ENCODE measurements at places on chromosomes 5 and 9.

GRCh38 chr9:124758061-124758460, 13.1 kb downstream of the NR6A1 start:
- peak; percentile 46 for DNase-seq
- peaks cover 14% of the 10 kb centered on the region for H3K27me3 ChIP-seq
- H3K4me3 ChIP-seq, result no peak overlapping the region
- H3K27ac ChIP-seq, result no peak overlapping the region
- H3K36me3 ChIP-seq, result no peaks in the 10 kb centered on the region

DNA sequence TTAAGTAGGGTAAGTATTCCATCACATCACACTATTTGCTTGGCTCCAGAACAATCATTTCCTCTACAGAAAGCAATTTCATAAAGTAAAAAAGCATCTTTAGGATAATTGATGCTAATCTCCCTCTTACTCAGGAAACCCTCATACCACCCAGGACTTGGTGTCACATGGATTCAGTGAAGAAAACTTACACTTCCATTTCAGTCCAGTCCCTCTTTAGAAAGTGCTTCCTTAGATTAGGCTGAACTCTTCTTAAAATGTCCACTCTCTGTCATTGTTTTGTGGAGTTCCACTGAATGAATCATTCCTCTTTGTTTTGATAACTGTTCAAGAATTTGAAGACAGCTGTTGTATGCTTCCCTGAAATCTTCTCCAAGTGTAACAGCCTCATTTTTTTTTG, 144.0 kb upstream of the ZNF462 start:
- no peaks in the 10 kb centered on the region for H3K27me3 ChIP-seq
- H3K36me3 ChIP-seq, result no peaks in the 10 kb centered on the region

- no peak for DNase-seq
- H3K4me3 ChIP-seq, result no peak overlapping the region
These were observed 61.3 kb upstream of the SMC5 start for GRCh38 chr9:70197216-70198044.

DNA sequence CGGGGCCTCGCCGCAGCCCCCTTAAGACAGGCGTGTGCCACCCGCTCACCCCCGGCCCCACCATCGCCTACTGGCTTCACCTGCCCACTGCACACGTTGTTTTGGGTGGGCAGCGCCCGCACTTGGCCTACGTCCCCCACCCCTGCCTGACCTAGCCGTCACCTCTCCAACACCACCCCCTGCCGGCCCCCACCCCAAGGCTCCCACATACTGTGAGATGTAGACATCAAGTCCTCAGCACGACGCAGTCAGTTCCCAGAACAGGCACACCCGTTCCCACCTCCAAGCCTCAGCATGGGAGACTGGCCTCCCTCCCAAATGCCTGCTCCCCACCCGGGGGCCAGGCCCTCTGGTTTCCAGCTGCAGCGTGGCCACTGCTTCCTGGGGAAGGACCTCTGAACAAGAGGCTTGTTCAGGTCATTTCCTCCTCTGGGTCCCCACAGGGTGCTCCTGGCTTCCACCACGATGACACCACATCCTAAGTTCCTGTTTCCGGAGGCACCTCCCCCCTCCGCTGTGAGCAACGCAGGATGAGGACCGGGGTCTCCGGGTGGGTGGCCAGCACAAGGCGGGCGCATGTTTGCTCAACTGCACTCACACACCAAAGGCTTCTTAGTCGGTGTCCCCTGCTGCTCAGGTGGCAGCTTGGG, 11.3 kb downstream of the DBN1 start:
- H3K27me3 ChIP-seq, result no peaks in the 10 kb centered on the region
- peaks cover 13% of the 10 kb centered on the region for H3K4me1 ChIP-seq
- H3K27ac ChIP-seq, result peak overlapping the region; percentile 58
- H3K36me3 ChIP-seq, result peaks cover 38% of the 10 kb centered on the region

- H3K27me3 ChIP-seq, result no peaks in the 10 kb centered on the region
- no peak overlapping the region for H3K4me3 ChIP-seq
- H3K4me1 ChIP-seq, result peaks cover 20% of the 10 kb centered on the region
- peaks cover 8% of the 10 kb centered on the region for H3K36me3 ChIP-seq
- DNase-seq, result no peak
These were observed 41.8 kb downstream of the KLHL3 start for GRCh38 chr5:137693951-137694721.

DNA sequence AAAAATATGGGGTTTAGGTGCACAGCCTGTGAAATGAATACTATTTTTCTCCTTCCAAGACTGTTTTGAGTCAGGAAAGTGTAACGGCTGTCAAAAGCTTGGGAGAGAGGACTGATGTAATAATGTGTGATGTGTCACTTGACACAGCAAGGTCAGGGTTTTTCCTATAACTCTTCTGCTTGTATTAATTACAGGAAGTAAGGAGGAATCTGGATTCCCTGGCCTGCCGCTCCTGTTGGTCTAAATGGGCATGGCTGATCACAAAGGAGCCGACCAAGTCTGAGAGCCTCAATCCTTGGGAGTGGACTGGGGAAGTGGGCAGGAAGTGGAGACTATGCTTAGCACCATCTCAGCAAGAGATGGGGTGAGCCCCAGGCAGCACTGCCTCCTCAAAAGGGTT, 16.7 kb upstream of the SLC28A3 start:
- no peaks in the 10 kb centered on the region for H3K36me3 ChIP-seq
- H3K27me3 ChIP-seq, result no peaks in the 10 kb centered on the region
- no peak for DNase-seq

DNA sequence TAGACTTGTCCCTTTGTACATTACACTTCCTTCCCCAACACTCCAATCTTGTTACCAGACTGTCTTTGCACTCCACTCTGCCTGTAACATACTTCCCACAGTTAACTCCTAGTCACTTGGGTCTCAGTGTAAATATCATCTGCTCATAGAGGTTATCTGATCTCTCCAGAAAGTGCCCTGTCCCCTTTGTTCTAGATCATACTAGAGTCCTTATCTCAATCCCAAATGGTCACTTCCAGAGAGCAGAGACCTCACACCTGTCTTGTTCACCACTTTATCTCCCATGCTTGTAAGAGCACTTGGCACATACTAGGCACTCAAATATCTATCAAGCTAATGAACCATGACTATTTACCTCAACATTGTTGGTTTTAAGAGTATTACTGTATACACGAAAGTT, 30.4 kb downstream of the SETX start:
- no peak overlapping the region for H3K27ac ChIP-seq
- H3K27me3 ChIP-seq, result no peaks in the 10 kb centered on the region
- H3K36me3 ChIP-seq, result peaks cover 60% of the 10 kb centered on the region
- peaks cover 21% of the 10 kb centered on the region for H3K4me1 ChIP-seq
- H3K4me3 ChIP-seq, result no peak overlapping the region

GRCh38 chr9:90128587-90129190, 513.9 kb downstream of the DIRAS2 start:
- H3K27me3 ChIP-seq, result no peaks in the 10 kb centered on the region
- H3K4me1 ChIP-seq, result no peaks in the 10 kb centered on the region
- H3K36me3 ChIP-seq, result no peaks in the 10 kb centered on the region
- no peak overlapping the region for H3K4me3 ChIP-seq

DNA sequence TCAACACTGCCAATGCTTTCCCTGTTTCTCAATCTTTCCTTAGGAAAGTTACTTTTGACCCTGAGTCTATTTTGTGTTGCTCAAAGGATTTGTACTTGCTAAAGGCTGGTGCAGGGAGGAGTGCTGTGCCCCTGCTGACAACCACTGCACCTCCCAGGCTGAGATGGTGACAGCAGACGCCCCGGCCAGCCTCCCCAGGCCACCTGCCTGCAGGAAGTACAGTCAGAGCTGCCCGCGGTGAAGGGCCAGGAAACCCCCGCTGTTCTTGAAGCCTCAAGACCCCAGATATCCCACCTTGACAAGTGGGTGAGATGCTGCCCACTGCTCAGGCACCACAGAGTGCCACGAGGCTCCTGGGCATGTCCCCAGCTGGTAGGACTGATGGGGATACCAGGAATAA, 44.2 kb upstream of the CKMT2 start:
- no peaks in the 10 kb centered on the region for H3K4me1 ChIP-seq
- H3K4me3 ChIP-seq, result no peak overlapping the region

DNA sequence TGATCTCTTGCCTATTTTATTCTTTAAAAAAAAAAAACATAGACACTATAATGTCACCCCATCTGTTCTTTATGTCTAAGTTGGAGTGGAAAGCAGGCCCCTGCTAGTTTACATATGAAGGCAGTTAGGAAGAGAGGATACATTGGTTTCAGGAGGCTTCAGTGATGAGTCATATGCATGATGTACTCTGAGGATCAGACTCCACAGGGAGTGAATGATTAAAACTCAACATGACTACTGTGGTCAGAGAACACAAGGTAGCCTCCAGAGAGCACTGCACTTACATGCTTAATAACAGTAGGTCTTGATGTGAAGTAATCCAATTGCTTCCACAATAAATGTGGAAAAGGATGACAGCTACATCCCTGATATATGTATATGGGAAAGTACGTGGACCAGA, 22.7 kb upstream of the FSTL4 start:
- no peak for DNase-seq
- H3K4me3 ChIP-seq, result no peak overlapping the region
- no peak overlapping the region for H3K27ac ChIP-seq

- peaks cover 4% of the 10 kb centered on the region for H3K4me1 ChIP-seq
- H3K27me3 ChIP-seq, result no peaks in the 10 kb centered on the region
- no peaks in the 10 kb centered on the region for H3K36me3 ChIP-seq
- H3K4me3 ChIP-seq, result no peak overlapping the region
- H3K27ac ChIP-seq, result no peak overlapping the region
These were observed 31.0 kb upstream of the FSD1L start for GRCh38 chr9:105416840-105417239.

DNA sequence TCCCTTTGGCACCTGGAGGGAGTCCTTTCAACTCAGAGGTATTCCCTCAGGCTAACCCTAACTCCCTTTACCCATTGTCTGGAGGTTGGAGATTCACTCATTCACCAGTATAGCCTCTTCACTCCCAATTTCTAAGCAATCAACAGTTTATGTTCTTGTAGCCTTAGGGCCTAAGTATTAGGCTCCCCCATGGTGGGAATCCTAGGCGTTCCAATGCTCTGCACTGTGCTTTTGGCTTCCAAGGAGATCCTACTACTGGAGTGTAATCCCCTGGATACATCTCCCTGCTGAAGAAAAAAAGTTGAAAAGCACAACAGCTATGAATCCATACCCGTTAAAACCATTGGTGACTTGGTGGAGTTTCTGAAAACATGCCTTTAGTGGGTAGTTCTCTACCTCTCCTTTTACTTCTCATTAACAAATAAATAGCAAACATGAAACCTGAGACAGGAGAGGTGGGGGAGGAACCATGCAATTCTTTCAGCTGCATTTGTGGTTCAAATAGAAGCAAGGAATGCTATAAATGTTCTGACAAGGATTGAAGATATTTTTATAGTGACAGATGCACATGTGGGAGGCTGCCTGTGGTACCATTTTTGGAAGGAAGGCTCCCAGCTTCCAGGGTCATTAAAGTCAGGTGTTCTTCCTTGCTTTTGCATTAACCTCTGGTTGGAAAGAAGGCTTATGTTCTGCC, 397.1 kb downstream of the DMAC1 start:
- no peaks in the 10 kb centered on the region for H3K4me1 ChIP-seq
- DNase-seq, result no peak
- no peak overlapping the region for H3K27ac ChIP-seq
- no peaks in the 10 kb centered on the region for H3K36me3 ChIP-seq

GRCh38 chr5:143488381-143488780, 84.9 kb upstream of the NR3C1 start:
- DNase-seq, result no peak
- no peaks in the 10 kb centered on the region for H3K36me3 ChIP-seq
- H3K4me3 ChIP-seq, result no peak overlapping the region
- H3K27ac ChIP-seq, result no peak overlapping the region

DNA sequence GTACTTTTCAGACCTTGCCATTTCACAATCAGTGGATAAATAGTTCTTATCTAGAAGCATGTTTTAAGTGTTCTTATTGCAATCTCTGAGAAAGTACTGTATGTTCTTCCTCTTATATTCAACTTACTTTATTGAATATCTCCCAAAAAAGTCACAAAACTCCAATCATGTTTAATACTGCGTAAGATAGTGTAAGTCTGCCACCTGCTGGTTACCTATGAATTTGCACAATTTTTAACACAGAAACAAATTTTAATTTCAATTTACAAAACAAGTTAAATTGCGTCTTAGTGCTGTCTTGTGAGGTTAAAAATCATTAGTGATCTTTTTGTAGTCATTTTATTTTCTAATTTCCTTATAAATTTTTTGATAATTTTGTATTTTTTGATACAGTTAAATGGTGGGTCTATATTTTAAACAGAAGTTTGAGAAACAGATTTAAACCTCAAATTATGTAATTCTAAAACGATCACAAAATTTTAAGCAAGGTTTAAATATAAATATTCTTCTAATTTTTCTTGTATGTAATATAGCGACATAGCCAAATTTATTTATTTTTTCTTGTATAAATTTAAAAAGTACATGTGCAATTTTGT, 115.8 kb downstream of the EMB start:
- no peak overlapping the region for H3K27ac ChIP-seq
- no peaks in the 10 kb centered on the region for H3K36me3 ChIP-seq
- H3K27me3 ChIP-seq, result no peaks in the 10 kb centered on the region
- H3K4me3 ChIP-seq, result no peak overlapping the region

GRCh38 chr9:18658804-18659705, 185.1 kb downstream of the ADAMTSL1 start:
- DNase-seq, result no peak
- no peaks in the 10 kb centered on the region for H3K27me3 ChIP-seq
- H3K4me1 ChIP-seq, result no peaks in the 10 kb centered on the region
- H3K4me3 ChIP-seq, result no peak overlapping the region
- no peak overlapping the region for H3K27ac ChIP-seq
